ENCODE measurements at places on chromosomes 3 and 15.

- no peak for DNase-seq
Measured at GRCh38 chr3:122067214-122067550, 12.0 kb downstream of the CD86 start.

DNA sequence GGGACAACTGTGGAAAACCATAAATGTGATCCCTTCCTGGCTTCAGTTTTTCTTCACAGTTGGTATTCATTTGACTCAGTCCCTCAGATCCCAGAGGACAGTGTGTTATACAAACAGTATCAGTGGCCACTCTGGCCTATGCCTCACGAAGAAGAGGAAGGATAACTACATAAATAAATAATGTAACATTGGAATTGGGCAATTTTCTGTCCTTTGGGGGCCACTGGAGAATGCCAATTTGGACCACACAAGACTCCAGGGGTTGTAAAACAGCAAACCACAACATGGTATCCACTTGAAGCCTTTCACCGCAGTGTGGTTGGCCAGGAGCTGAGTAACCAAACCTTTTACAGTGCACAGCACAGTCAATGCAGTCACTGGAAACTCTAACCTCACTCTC is 1077.0 kb downstream of the ROBO2 start:
- no peak for DNase-seq

DNA sequence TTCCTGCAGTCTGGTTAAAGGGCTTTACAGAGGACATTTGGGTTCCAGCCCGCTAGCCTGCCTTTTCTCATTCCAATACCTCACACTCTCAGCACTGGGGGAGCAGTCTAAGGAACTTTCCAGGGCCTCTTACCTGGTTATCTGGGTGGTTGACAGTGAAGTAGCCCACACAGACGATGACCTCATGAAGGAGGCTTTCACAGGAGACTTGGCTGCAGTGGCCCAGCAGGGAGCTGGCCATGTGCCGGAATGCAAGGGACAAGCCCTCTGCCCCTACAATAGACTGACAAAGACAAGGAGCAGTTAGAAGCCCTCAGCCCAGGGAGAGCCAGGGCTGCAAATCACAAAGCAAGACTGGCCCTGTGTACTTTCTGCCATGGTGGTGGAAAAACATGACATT is 39.5 kb downstream of the ISL2 start:
- DNase-seq = no peak

DNA sequence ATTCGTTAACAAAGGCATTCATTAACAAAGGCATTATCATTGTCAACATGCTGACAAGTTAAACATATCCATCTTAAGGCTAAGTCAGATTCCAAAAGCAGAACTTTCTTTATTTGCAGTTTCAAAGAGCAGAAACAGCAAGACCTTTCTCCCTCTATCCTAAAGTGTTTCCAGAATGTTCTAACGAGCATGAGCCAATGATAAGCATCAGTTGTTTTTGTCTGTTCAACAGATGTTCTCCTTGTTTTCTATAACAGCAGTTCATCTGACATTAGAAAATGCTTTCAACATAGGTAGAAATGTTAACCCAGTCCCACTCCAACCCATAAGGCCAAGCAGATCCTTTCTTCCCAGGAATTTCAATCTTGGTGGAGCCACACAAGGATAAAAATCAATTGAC is 77.6 kb upstream of the POMGNT2 start:
- DNase-seq = no peak

GRCh38 chr3:187497052-187497451 is 128.9 kb downstream of the RTP4 start:
- no peak for DNase-seq

DNA sequence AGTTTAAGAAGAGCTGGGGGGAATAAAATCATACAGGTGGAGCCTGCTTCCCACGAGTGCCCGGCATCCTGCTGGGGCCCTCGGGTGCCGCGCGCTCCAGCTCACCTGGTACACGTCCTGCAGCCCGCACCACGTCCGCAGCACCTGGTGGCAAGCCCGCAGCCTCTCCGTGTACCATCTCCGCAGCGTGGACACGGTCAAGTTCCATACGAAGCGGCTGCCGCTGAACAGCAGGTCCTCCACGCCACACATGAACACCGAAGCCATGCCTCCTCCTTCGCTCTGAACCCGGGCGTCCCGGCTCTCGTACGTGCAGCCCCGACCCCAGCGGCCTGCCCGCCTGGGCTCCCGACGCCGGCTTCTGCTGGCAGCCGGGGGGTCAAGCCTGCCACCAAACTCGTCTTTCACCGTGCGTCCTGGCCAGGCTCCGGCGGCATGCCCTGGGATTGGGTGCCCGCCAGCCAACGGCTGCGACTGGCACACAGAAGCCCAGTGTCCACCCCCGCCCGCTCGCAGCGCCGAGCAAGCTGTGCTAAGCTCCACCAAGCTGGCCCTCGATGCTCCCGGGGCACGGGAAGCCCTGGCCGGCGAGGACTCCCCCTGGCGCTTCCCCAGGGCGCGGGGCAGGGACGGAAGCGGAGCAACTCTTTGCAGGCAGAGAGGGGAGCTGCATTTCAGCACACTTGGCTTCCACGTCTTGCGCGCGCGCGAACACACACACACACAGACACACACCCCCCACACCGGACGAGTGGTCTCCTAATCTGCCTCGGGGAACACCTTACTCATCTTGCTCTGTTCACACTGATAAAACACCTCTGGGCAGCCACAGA is at the start of gene FRMD4B:
Gene FRMD4B, minus strand, starts transcription at position 366 of the 833 bp plus-strand sequence. Its CDS starts 99 bp downstream, at position 267.
- peak; percentile 74 for DNase-seq

- no peak for DNase-seq
Measured at GRCh38 chr15:85764649-85765277, 30.0 kb downstream of the KLHL25 start.

- DNase-seq = no peak
Measured at GRCh38 chr3:168807448-168807847, 711.7 kb upstream of the GOLIM4 start.

DNA sequence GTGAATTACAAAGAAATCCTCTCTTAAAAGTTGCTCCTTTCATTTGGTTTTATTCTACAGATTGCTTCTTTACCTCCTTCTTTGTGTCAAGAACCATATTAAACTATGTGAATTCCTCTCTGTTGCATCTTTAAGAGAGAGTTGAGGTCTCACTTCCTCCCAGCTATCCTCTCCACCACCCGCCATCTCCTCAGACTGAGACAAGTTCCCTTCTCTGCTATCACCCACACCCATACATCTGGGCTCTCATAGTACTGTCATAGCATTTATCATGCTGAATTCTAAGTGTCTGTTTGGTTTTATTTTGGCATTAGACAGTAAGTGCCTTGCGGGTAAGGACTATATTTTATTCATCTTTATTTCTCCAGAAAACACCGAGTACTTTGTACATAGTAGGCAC is 54.2 kb downstream of the B3GALNT1 start:
- no peak for DNase-seq

GRCh38 chr3:169479314-169479939 is 184.1 kb downstream of the MECOM start:
- no peak for DNase-seq

GRCh38 chr15:52925130-52925529 is 135.0 kb upstream of the ONECUT1 start:
- no peak for DNase-seq

GRCh38 chr15:29712149-29712885 is 110.0 kb downstream of the TJP1 start:
- DNase-seq = no peak

GRCh38 chr3:24615177-24615576 is 120.5 kb upstream of the THRB start:
- DNase-seq = no peak

DNA sequence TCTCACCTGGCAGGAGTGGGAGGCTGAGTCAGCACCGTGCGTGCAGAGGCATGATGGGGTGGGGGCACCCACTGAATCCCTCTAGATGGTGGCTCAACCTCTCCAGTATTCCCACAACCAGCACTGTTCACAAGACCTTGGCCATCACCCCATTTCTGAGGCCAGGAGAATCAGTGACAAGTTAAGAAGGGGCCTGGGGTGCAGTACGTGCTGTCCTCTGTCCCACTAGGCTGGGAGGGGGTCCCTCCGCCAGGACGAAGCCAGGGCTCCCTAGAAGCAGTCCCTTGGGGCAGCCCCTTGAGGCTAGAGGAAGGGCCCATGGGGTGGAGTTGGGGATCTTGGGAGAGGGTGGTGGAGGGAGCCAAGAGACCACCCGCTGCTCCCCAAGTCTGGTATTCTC is 4.8 kb downstream of the MYL3 start:
- no peak for DNase-seq

DNA sequence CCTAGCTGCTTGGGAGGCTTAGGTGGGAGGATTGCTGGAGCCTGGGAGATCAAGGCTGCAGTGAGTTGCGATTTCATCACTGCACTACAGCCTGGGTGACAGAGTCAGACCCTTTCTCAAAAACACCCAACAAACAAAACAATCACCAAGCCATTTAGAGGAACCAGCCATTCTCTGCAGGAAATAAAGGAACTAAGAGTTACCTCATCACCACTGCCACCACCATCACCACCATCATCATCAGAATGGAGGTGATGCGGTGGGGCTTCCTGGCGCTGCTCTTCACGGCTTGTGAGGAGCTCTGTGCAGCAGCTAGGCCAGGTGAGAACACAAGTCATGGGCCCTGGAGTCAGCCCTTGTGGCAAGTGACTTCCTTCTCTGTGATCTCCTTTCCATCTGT is 37.7 kb upstream of the KLHL25 start:
- no peak for DNase-seq

DNA sequence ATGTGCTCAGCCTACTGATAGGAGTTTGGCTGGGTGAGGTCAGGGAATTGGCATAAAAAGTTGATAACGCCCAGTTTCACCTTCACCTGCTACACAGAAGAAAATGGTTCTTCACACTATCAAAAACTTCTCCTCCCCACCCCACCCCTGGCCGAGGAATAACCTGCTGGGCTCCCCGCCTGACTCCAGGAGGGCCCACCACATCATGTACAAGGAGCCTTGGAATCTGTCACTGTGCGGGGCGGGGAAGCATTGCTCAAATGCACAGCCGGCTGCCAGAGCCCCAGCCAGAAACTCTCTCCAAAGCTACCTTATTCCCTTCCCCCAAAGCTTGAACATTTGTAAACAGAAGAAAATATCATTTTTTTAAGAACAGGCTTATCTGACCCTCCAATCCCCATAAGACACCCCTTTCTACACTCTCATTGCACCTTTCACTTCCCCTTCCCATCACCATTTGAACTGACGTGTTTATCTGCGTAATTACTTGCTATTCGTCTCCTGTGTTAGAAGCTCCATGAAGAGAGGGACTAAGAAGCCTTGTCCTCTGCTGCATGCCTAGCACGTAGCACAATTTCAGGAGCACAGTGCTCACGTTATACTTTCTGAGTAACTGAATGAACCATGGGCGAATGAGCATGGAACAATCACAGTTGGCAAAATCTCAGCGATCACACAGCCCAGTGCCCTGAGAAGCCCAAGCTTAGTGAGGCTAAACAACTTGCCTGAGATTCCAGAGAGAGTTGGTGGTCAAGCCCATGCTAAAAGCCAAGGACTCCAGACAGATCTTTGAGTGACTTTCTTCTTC is 82.9 kb downstream of the HES1 start:
- DNase-seq = no peak

DNA sequence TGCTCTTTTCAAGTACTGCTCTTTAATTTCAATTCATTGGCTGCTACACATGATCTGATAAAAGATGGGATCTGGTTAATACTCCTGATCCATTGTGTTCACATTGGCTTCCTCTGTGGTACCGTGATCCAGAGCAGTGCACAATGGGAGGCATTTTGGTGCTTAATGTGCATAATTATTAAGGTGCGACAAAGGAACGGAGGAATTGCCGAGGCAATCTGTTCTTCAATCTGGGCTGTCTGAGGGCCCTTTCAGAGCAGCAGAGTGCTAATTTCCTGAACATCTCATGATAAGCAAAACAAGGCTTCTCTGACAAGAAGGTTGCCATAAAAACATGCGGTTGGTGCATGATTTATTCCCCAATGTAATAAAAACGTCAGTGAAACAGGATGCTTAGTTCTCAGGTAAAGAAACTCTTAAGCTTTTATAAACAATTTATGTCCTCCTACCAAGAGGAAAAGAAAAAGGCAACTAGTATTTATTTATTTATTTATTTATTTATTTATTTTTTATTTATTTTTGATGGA is 64.0 kb upstream of the EPHA3 start:
- DNase-seq = no peak

- DNase-seq = no peak
Measured at GRCh38 chr3:49924683-49925082, 4.9 kb downstream of the MON1A start.

GRCh38 chr3:123424321-123424998 is 24.4 kb downstream of the ADCY5 start:
- no peak for DNase-seq

GRCh38 chr15:57505949-57506391 is 85.7 kb upstream of the MYZAP start:
- peak; percentile 56 for DNase-seq

DNA sequence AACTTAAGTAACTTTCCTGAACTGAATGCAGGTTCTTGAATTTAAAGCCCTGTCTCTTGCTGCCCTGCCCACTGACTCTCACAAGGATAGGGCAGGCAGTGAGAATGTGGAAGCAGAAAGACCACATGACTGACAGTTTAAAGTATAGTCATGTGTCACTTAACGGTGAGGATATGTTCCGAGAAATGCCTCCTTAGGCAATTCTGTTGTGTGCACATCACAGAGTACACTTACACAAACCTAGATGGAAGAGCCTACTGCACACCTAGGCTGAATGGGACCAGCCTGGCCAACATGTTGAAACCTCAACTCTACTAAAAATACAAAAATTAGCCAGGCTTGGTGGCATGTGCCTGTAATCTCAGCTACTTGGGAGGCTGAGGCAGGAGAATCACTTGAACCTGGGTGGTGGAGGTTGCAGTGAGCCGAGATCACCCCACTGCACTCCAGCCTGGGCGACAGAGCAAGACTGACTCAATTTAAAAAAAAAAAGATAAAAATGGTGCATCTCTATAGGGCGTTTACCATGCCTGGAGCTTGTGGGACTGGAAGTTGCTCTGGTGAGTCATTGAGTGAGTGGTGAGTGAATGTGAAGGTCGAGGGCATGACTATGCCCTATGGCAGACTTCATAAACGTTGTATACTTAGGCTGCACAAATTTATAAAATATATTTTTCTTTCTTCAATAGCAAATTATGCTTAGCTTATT is 18.9 kb upstream of the COPG1 start:
- DNase-seq = no peak

DNA sequence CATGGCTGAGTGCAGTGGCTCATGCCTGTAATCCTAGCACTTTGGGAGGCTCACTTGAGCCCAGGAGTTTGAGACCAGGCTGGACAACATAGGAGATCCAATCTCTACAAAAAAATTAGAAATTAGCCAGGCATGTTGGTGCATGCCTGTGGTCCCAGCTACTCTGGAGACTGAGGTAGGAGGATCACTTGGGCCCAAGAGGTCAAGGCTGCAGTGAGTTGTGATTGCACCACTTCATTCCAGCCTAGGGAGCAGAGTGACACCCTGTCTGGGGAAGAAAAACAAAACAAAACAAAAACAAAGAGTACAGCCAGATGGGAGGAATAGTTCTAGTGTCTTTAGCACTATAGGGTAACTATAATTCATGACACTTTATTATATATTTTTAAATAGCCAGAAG is 26.2 kb upstream of the COMMD4 start:
- no peak for DNase-seq

GRCh38 chr3:64000453-64001055 is 22.7 kb downstream of the PSMD6 start:
- DNase-seq = no peak

- DNase-seq = no peak
Measured at GRCh38 chr3:38468765-38469164, 15.1 kb downstream of the ACVR2B start.
